D341Med (cell line): ENCODE measurements at places on chromosomes 12 and 14.

DNA sequence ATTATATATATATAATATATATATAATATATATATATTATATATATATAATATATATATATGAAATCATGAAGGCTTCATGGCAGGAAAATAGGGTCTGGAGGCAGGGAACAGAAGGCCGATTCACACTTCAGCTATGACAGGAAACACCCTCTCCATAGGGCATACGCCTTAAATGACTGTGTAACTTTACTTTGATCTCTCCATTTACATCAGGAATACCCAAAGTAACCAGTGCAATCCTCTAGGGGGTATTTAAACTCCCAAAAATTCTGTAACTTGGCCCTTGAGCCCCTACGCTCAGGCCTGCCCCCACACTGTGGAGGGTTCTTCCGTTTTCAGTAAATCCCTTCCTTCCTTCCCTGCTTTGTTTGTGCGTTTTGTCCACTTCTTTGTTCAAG lies 40.4 kb upstream of the PPP2R5C start:
- no peak for DNase-seq

DNA sequence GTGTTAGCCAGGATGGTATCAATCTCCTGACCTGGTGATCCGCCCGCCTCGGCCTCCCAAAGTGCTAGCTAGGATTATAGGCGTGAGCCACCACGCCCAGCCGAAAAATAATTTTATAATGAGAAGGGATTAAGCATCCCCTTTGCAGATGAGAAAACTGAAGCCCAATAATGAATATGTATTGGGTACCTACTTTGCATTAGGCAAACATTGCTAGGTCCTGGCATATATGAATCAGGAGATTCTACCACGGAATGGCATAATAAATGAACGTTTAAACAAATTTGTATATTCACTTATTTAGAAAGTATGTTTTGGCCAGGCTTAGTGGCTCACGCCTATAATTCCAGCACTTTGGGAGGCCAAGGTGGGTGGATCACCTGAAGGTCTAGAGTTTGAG lies 32.4 kb downstream of the TULP3 start:
- DNase-seq: no peak

DNA sequence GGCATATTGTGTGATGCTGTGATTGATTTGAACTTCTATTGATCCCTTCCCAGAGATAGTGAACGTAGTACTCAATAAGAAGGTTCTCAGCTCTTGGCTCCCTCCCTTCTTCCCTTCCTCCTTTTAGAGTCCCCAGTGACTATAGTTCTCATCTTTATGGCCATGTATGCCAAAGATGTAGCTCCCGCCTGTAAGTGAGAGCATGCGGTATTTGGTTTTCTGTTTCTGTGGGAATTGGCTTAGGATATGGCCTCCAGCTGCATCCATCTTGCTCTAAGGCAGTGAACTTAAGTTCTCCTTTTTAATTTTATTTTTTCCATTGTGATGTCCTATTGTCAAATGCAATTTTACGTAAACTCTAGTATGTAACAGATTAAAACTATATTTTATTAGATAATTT lies 109.5 kb downstream of the AEBP2 start:
- no peak for DNase-seq

GRCh38 chr12:29131539-29131938 lies 17.5 kb upstream of the FAR2 start:
- no peak for DNase-seq

GRCh38 chr14:81474148-81474492 lies 59.5 kb downstream of the SEL1L start:
- no peak for DNase-seq

GRCh38 chr12:19129486-19130223 lies at the start of gene PLEKHA5:
Gene PLEKHA5, plus strand, starts transcription at chr12:19129733. Its CDS starts 67 bp downstream, at chr12:19129800.
- peak; percentile 96 for DNase-seq

DNA sequence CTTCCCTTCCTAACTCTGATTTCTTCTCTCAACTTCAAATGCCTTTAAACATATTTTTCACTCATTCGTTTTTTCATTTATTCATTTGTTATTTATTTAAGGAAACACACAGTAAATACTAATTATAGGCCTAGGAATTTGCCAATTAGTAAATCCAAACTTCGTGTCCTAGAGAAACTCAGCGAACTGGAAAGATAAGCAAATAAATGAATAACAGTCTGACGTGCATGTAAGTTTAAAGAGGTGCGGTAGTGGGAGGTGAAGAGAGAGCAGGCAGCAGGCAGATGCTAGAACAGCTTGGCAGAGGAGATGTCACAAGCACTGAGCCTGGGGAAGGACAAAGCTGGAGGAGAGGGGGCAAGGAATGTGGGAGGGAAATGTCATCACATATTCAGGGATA lies 228.2 kb downstream of the DPY19L2 start:
- DNase-seq: no peak

- DNase-seq: no peak
These were observed 10.1 kb upstream of the CABP1 start for GRCh38 chr12:120630104-120630892.

GRCh38 chr14:59341858-59342477 lies 123.2 kb downstream of the GPR135 start:
- DNase-seq: no peak

DNA sequence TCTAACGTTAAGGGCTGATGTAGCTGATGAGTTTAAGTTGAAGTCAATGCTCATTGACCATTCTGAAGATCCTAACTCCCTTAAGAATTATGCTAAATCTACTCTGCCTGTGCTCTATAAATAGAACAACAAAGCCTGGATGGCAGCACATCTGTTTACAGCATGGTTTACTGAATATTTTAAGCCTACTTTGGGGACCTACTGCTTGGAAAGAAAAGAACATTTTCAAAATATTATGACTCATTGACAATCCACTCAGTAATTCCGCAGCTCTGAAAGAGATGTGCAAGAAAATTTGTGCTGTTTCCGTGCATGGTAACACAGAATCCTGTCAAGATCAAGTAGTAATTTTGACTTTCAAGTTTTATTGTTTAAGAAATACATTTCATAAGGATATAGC lies 35.0 kb upstream of the NAV3 start:
- DNase-seq: no peak

DNA sequence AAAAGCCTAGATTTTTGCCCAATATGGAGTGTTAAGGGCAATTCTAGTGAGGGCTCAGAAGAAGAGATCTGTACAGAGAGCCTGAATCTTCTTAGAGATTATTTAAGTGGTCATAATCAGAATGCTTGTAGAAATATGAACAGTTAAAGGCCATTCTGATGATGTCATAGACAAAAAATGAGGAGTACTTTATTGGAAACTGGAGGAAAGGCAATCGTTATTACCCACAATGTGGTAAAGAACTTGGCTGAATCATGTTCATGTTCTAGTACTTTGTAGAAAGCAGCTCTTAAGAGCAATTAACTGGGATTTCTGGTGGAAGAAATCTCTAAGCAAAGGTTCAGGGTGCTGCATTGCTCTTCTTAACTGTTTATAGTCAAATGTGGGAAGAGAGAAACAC lies 36.4 kb upstream of the SYT10 start:
- no peak for DNase-seq

- DNase-seq: no peak
These were observed 123.3 kb upstream of the OR4E1 start for GRCh38 chr14:21796916-21797315.

DNA sequence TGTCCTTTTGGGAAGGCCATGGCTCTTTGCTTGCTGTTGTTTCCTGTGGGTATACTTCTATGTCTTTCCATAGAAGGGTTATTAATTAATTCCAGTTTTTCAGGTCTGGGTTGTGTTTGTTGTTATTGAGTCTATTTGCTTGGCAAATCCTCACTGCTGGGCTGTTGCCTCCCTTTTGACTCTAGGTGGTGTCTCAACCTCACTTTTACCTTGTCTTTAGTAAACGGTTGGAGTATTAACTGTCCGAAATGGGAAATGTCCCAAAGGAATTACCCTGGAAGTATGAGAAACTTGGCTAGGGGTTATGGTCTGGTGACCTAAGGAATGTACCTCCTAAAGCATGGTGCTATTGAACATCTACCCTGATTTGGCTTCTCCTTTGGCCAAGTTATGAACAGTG lies 16.7 kb downstream of the PRH1 start:
- DNase-seq: no peak

- no peak for DNase-seq
These were observed 12.4 kb downstream of the SMIM41 start for GRCh38 chr12:52091869-52092268.

DNA sequence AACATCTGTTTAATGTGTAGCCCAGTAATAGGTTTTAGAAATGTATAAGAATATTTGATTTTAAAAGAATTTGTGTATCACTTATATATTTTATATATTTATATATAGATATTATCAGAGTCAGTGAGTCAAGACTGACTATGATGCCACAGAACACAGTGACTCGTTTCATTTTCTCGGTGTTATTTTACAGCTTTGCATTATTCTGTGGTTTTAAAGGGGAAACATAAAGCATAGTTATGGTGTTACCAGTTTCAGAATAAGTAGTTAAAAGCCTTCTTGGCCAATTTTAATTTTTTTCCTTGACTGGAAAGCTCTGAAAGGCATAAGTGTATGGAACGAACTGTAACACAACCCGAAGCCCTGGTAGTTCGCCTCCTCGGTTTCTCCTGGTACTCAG lies 91.0 kb downstream of the GRIP1 start:
- no peak for DNase-seq

- DNase-seq: no peak
These were observed 19.9 kb downstream of the RIC8B start for GRCh38 chr12:106794369-106794768.

DNA sequence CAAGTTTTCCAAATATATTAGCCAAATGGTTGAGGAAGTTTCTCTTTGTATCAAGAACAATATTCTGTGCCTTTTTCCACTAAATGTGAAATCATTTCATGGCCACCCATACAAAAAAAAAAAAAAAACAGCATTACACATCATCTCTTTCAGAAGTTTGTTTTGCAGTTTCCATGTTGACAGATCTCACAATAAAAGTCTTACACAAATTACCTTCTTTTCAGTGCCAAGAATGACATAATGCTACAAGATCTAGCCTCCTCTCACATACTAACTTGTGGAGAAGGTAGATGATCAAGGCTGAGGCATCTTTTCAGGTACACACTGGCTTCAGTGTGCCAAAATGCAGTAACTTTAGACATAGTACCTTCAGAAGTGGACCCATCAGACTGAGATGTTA lies 35.3 kb downstream of the PRKD1 start:
- no peak for DNase-seq

GRCh38 chr12:40992674-40993073 lies 195.4 kb upstream of the PDZRN4 start:
- no peak for DNase-seq

GRCh38 chr12:7749442-7749841 lies 2.3 kb upstream of the CLEC4C start:
- DNase-seq: no peak

- no peak for DNase-seq
These were observed 146.9 kb downstream of the BCL11B start for GRCh38 chr14:99125113-99125512.

- no peak for DNase-seq
These were observed 87.7 kb upstream of the PWP1 start for GRCh38 chr12:107597695-107598410.

GRCh38 chr12:6215932-6216494 lies 15.8 kb downstream of the CD9 start:
- no peak for DNase-seq

- no peak for DNase-seq
These were observed 15.9 kb downstream of the GALNT8 start for GRCh38 chr12:4736091-4736490.

DNA sequence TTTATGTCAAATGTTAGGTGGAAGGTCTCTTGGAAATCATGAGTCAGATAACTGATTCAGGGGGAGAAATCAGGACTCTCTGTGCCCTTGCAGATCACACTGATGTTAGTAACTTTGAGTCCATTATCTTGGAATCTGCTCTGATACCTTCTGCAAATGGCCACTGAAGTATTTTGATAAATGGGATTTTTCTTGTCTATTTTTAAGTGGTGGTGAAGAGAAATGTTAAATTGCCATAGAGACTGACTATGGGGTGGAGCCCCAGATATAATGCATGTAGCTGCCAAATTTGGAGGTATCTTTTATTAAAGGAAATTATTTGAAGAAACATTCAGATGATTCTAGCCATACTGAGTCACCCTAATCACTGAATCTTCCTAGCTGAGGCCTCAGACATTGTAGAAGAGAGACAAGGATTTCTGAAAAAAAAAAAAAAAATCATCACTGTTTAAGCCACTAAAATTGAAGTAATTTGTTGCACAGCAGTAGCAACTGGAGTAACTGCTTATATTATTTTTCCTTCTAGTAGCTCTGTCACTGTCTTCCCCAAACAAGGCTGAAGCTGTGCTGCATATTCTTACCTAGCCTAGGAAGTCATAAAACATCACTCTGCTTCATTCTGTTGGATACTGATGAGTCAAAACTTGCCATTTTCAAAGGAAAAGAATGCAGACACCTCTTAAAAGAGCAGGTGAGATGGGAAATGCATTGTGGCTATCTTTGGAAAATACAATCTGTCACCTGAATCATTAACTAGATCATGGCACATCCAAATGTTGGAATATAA lies 36.0 kb upstream of the CLEC14A start:
- DNase-seq: no peak

- no peak for DNase-seq
These were observed 53.0 kb downstream of the SAV1 start for GRCh38 chr14:50615056-50615455.

GRCh38 chr14:32202491-32202997 lies 525 bp downstream of the RNU6-8 start:
- DNase-seq: no peak

DNA sequence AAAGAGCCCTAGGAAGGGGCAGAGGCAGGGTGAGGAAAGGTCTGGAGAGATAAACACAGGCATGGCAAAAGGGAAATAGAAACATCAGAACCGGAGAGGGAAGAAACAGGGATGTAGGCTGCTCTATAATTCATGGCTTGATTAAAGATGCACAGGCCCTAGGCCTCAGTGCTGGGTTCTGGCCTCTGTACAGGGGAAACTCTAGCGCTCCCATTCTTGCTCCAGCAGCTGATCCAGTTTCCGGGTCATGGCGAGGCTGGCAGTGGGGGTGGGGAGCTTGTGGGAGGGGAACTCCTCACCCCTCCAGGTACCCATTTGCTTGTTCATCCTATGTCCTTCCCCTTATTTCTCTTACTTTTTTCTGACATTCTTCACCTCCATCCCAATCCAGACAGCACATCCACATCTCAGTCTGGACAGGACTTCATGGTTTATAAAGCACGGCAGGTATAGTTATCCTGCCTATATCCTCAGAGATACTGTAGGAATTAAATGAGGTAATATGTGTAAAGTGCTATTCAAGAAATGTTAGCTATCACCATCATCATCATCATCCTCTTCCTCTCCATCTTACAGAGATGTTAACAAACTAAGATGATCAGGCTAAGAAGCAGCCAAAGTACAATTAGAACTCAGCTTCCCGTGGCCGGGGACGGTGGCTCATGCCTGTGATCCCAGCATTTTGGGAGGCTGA lies 8.0 kb upstream of the GPR84 start:
- DNase-seq: no peak

GRCh38 chr12:3641428-3642018 lies 111.4 kb downstream of the CRACR2A start:
- no peak for DNase-seq

- peak; percentile 57 for DNase-seq
These were observed 98.9 kb downstream of the RBM19 start for GRCh38 chr12:113867258-113867657.

- no peak for DNase-seq
These were observed 28.5 kb upstream of the ANKRD9 start for GRCh38 chr14:102537981-102538601.

GRCh38 chr12:132542661-132543060 lies 52.7 kb downstream of the FBRSL1 start:
- no peak for DNase-seq

- no peak for DNase-seq
These were observed 576.5 kb downstream of the MED13L start for GRCh38 chr12:115700896-115701465.

- no peak for DNase-seq
These were observed 266.9 kb downstream of the RASSF9 start for GRCh38 chr12:85569261-85569660.

GRCh38 chr12:54535474-54535873 lies 13.9 kb upstream of the PDE1B start:
- no peak for DNase-seq
